CD4-positive, alpha-beta T cell treated with Interleukin-6 at 100 ng/mL for 8 hours (primary cell): ENCODE measurements at places on chromosomes 3 and 15.

DNA sequence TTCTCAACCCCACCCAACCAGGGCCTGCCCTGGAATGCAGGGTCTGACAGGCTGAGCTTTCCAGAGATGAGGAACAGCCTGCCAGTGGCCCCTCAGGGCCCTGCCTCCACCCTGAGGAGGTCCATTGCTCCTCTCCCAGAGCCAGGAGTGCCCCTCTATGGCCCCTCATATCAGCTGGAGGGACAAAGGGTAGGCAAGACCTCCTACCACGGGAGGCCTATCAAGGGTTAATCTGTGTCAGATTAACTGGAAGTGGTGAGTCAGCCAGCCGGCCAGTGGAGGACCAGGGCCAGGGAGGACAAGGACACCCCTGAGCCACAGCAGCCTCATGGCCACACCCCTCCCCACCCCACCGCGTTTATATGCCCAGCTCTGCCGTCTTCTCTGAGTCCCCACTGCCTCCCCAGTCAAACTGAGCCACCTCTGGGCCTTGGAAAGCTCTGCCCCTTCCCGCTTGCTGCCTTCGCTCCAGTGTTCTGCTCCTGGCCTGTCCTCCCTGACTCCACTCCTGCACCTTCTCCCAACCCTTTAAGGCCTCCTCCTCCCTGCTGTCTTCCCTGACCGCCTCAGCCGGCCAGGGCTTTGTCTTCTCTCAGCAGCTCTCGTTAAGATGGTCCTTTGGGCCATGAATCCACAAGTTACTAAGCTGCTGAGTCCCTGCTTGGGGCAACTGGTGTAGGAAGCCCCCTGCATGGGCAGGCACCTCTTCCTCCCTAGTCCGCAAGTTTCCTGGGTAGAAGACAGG, 6.5 kb downstream of the CCDC33 start:
- DNase-seq = no peak

- DNase-seq = no peak
Measured at GRCh38 chr3:146637871-146638270, 32.7 kb upstream of the PLSCR5 start.

GRCh38 chr3:100261485-100261903, 702 bp downstream of the TBC1D23 start:
- no peak for DNase-seq

DNA sequence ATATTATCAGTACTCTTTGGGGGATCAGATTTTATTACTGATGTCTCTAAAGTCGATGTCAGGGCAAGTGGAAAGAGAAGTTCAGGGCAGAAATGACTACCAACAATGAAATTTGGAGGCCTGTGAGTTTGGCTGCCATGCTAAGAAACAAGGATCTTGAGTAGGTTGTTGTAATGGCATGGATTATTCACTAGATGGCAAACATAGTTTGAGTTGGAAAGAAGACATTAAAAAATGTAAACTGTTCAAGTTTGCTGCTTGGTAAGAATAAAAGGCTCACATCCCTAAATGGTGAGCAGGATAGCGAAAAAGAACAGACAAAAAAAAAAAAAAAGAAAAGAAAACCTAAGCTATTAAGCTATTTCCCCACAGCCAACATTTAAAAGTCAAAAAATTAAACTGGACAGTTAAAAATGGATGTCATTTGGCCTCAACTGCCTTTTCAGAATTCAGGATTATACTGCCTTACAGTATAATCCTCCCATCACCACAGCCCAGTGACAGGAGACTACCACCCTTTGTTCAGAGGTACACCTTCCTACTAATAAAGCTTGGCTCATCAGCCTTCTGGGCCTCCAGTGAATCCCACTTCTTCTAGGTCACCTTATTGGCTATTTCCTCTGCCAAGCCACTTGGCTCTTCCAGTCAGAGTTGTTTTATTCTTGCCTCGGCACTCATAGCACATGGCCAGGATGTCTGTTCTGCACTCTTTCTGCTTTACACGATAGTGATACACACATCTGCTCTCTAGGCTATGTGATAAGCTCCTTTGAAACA, 163.7 kb downstream of the PLD1 start:
- no peak for DNase-seq

DNA sequence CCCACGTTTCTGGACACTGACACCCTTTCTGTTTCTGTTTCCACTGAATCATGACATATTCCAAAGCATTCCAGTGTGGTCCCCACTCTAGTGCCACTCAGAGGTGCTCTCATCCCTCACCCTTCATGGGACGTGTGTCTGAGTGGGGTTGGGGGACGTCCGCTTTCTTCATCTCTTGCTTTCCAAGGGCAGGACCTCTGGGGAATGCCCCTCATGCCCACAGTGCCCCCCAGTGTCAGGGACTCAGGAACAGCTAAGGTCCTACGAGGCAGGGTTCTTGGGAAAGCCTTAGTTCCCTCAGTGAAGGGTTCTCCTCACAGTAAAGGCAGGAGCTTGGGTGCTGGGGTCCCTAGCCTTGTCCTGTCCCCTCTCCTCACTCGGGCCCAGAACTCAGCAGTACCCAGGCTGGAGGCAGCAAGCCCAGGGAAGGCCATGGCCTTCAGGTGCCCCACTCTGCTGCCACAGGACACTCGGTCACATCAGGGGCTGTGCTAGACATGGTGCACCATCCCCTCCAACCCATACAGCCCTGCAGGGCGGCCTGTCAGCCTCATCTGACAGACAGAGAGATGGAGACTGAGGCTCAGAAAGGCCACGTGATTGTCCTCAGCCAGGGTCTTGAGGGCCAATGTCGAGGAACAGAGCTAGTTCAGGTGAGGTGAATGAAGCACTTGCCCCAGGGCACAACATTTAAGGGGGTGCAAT, 261.0 kb downstream of the TLE3 start:
- no peak for DNase-seq

GRCh38 chr15:90915808-90916440, 12.8 kb downstream of the MAN2A2 start:
- DNase-seq = no peak

GRCh38 chr3:125440559-125440955, 65.4 kb upstream of the ZNF148 start:
- DNase-seq = no peak
